ENCODE measurements at places on chromosomes 5 and 9. TPM values are rescaled to one million over a fixed set of nuclear protein-coding genes. Genes with fewer than 3 reads are reported as not detected.

Gene SAPCD2
- 0.24 TPM for total RNA-seq

Gene CCL27
- not detected for total RNA-seq

Gene ADGRD2
- total RNA-seq: 0.39 TPM

Gene RFESD
- total RNA-seq: 2.5 TPM

Gene DOCK8
- 35.2 TPM for total RNA-seq

GRCh38 chr5:111434800-111435199, 77.5 kb downstream of the STARD4 start:
- no peak overlapping the region for H3K4me3 ChIP-seq
- H3K27me3 ChIP-seq: no peaks in the 10 kb centered on the region
- H3K36me3 ChIP-seq: no peaks in the 10 kb centered on the region
- no peak overlapping the region for H3K27ac ChIP-seq

DNA sequence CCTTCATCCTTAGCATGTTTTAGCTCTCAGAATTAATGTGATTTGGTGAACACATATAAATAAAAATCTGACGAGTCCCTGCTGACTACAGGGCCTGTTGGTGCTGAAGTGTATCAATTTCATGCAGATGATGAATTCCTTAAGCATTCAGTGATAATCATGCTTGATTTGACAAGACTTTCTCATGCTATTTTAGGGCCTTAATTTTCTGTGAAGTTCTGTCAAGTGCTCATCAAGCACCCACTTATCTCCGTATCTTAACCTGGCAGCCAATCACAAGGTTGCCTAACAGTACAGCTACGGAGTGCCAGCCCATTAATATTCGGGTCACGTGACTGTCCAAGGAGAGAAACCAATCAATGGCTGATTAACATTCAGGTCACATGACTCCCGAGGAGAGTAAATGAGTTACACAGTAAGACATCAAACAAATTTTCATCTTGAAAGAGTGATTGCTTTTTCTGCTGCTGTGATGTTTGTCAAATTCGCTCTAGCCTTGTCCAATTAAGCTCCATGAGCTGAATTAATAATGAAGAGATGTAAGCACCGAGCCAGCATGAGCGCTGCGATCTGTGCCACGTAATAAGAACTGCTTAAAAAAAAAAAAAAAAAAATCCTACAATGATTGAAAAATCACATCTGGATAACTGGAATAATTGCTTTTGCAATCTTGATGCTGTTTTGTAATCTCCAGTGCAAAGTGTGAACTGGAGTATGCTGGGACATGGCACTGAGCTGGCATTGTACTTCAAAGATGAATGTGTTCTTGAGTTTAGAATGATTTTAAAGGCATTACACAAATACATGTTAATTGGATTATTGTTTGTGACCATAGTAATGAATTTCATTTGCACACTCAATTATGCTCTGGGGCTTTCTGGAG, 104.3 kb upstream of the SPATA31D4 start:
- H3K4me3 ChIP-seq: no peak overlapping the region
- no peak overlapping the region for H3K27ac ChIP-seq
- no peaks in the 10 kb centered on the region for H3K27me3 ChIP-seq
- no peaks in the 10 kb centered on the region for H3K36me3 ChIP-seq
- peaks cover 4% of the 10 kb centered on the region for H3K4me1 ChIP-seq
- no peak for DNase-seq

DNA sequence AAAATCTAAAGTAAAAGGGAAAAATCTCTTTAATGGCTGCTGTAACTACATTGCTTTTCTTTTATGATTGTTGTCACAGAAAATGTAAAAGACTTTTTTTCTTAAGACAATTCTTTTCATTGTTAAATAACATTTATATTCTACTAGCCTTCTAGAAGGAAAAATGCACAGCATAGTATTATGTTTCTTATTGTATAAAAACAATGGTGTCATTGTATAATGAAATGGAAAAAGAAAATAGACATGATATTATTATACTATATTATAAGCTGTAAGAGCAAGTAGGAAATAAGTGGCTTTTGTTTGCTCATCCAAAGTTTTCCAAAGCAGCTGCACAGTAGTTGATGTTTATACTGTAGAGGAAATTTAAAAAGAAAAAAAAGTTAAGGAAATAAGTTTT, 1021.7 kb downstream of the EFNA5 start:
- H3K36me3 ChIP-seq: no peaks in the 10 kb centered on the region
- no peaks in the 10 kb centered on the region for H3K27me3 ChIP-seq
- no peaks in the 10 kb centered on the region for H3K4me1 ChIP-seq
- no peak for DNase-seq
- no peak overlapping the region for H3K4me3 ChIP-seq
- no peak overlapping the region for H3K27ac ChIP-seq

DNA sequence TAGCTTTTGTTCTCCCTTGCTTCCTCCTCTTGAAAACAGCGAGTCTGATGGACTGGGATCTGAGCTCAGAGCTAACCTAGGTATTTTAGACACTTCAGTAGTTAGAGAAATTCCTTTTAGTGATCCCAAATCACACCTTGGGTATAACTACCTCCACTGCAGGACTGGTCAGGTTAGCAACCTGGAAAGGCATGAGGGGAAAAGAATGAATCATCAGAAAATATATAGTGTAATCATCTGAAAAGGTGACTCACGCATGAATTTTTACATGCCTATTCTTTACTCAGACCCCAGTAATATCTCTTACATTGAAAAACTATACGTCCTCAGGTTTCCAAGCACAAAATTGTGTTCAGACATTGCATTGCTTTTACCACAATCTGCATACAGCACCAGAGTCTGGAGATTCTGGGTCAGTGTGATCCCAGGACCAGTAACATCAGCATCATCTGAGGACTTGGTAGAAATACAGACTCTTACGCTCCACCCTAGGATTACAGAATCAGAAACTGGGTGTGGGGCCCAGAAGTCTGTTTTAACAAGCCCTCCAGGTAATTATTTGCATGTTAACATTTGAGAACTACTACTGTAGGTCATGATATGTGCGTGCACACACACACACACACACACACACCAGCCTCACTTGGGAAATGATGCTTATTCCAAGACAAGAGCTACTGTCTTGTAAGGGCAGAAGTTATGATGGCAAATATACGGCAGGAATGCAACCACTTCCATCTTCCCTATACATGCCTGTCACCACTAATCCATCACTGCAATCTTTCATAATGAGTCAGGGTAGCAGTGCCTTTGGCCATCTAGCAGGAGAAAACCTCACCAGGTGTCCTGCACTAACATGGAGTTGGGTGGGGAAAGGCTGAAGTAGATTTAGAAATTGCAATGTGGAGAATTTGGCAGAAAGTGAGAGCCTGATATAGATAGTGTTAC, 271.6 kb upstream of the MAP3K1 start:
- no peak overlapping the region for H3K27ac ChIP-seq
- H3K4me1 ChIP-seq: no peaks in the 10 kb centered on the region
- DNase-seq: no peak
- H3K36me3 ChIP-seq: no peaks in the 10 kb centered on the region

- H3K4me1 ChIP-seq: no peaks in the 10 kb centered on the region
- H3K4me3 ChIP-seq: no peak overlapping the region
- DNase-seq: no peak
- H3K27me3 ChIP-seq: no peaks in the 10 kb centered on the region
Measured at GRCh38 chr5:154595662-154596061, 117.6 kb upstream of the HAND1 start.

- H3K36me3 ChIP-seq: no peaks in the 10 kb centered on the region
- peaks cover 9% of the 10 kb centered on the region for H3K4me1 ChIP-seq
- no peak overlapping the region for H3K27ac ChIP-seq
- no peak overlapping the region for H3K4me3 ChIP-seq
- DNase-seq: no peak
- H3K27me3 ChIP-seq: no peaks in the 10 kb centered on the region
Measured at GRCh38 chr9:4177970-4178758, 121.7 kb downstream of the GLIS3 start.

- DNase-seq: no peak
- no peak overlapping the region for H3K4me3 ChIP-seq
- no peaks in the 10 kb centered on the region for H3K27me3 ChIP-seq
- H3K36me3 ChIP-seq: no peaks in the 10 kb centered on the region
- peak overlapping the region; percentile 11 for H3K27ac ChIP-seq
- H3K4me1 ChIP-seq: peaks cover 32% of the 10 kb centered on the region
Measured at GRCh38 chr9:131704988-131705387, 34.9 kb downstream of the RAPGEF1 start.

DNA sequence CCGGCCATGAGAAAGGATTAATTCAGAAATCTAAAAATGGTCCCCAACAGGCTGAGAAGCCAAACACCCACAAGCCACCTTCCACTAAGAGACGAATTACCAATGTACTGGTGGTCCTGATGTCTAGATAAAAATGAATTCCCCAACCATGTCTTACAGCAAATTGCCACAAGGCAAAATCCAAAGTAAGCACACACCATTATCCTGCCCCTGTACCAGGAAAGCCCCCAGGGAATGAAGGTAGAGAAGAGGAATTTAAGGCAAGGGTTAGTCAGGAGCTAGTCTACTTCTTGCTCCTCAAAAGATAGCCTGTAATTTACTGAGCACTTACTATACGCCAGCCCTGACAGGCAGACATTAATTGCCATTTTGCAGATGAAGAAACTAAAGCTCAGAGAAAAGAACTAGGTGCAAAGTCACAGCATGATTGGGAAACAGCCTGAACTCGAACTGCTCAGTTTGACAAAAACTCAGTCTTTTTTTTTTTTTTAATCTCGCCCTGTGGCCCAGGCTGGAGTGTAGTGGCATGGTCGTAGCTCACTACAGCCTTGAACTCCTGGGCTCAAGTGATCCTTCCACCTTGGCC, 64.3 kb downstream of the RAPGEF1 start:
- peaks cover 70% of the 10 kb centered on the region for H3K4me1 ChIP-seq
- no peaks in the 10 kb centered on the region for H3K27me3 ChIP-seq
- no peak overlapping the region for H3K4me3 ChIP-seq
- H3K27ac ChIP-seq: peak overlapping the region; percentile 85
- no peaks in the 10 kb centered on the region for H3K36me3 ChIP-seq

GRCh38 chr5:65329266-65329665, 152.5 kb downstream of the ADAMTS6 start:
- no peak for DNase-seq
- H3K27ac ChIP-seq: no peak overlapping the region
- no peaks in the 10 kb centered on the region for H3K27me3 ChIP-seq
- no peaks in the 10 kb centered on the region for H3K36me3 ChIP-seq

Data from adrenal gland (tissue), 19 donors.